ENCODE measurements at places on chromosomes 2 and 18.

DNA sequence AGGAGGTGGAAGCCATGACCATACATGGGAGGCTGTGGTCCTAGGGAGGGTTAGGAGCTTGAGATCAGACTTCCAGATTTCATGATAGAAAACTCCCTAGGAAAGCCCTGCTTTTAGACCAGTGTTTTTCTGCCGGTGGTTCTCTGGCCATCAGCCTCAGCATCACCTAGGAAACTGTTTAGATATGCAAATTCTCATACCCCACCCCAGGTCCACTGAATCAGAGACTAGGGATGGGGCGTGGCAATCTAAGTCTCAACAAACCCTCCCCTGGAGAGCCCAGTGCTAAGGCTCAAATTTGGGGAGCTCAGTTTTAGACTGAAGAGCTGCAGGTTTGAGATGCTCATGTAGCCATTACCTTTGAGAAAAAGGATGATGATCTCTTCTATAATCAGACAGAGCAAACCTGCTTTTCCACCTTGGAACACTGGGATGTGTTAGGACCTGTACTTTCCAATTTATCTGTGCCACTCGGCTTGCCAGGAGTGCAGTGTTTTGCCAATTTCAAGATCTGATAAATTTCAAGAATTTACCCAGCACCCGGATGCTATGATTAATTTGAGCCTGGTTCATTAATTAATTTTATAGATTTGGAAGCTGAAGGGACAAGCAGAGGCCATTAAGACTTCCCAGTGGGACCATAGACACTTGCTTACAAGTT is 31.5 kb upstream of the LYPD6B start:
- DNase-seq, result no peak

- no peak for DNase-seq
Measured at GRCh38 chr2:55430211-55430975, 10.7 kb upstream of the CCDC88A start.

- DNase-seq, result peak; percentile 82
Measured at GRCh38 chr2:216142540-216142939, 33.4 kb downstream of the XRCC5 start.

DNA sequence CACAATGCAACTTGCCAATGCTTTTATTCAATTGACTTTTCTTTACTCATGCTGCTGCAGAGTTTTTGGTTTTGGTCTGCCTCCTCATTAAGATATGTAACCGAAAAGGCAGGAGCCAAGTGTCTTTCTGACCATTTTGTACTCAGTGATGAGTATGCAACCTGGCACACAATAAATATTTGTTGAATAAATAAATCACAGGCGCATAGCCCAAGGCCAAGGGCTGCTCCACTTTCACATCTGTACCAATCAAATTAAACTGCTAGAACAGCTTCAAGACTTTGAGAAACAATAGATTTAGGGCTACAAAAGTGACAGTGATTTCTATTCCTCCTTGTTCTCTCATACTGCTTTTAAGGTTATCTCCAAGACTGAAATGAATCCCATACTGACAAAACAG is 828.2 kb downstream of the RNF144A start:
- DNase-seq, result no peak

- DNase-seq, result peak; percentile 45
Measured at GRCh38 chr2:20231598-20232026, 6.7 kb upstream of the SDC1 start.

DNA sequence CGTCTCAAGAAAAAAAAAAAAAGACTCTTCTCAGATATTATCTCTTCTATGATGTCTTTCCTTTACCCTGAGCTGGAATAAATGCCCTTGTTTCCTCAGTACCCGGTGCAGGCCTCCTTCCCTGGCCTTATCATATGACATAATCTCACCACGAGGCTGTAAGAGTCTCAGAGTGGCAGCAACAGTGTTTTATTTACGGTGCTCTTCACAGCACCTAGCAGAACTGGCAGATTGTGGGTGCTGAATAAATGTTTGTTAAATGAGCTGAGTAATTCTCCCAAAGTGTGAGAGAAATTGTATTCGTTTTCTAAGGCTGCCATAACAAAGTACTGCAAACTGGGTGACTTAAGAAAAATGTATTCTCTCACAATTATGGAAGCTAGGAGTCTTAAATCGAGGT is 82.8 kb upstream of the CD28 start:
- peak; percentile 20 for DNase-seq

DNA sequence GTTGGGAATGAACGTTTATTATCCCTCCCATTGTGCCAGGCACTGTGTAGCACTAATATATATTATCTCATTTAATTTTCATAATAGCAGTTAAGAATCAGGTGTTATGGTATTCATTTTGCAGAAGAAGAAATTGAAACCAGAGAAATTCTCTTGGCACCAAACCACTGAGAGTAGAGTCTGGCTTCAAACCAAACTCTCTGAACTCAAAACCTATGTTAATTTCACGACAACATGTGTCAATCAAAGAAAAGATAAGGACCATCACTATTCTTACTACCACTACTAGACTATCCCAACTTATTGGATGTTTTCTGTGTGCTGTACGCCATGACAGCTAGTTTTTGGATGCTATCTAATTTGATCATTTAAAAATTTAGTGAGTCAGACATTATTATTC is 24.1 kb upstream of the ZEB2 start:
- no peak for DNase-seq
